ENCODE measurements at places on chromosomes 6 and 20.
A peak's percentile ranks its signal among the peaks of the same experiment; 100 is the strongest.

- DNase-seq: no peak
Measured at GRCh38 chr6:150078788-150079187, 9.9 kb upstream of the ULBP3 start.

DNA sequence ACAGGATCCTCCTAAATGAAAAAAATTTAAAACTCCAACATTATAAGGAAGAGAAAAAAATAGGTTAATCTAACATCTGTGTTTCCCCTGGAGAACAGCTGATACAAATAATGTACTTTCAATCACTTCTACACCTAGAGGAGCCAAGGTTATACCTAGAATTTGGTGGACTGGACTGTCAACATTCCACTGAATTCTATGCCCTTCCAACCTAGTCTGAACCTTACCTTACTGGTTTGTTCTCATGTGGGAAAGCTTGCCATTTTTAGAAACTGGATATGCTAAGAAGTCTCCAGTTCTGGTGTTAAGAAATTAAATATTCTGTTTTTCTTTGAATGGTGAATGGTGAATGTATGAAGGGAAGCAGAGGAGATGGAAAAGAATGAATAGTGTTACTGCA lies 162.4 kb downstream of the DST start:
- no peak for DNase-seq

GRCh38 chr6:74645108-74645849 lies 560.6 kb downstream of the COL12A1 start:
- no peak for DNase-seq

DNA sequence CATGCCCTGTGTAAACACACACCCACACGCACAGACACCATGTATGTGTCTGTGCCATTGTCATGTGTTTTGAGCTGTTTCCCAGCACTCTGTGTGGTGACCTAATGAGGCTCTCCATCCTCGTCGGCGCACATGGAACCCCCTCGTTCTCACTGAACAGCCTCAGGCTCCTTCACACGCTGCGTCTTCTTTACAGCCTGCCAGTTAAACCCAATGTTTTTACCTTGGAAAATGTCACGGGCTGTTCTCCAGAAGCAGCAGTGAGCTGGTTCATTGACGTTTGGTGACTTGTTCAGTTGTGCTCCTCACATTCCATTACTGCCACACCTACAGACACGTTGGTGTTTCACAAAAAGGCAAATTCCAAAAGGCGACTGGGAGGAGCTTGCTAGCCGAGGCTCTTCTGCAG lies 201.0 kb upstream of the FOXQ1 start:
- DNase-seq: no peak

- DNase-seq: no peak
Measured at GRCh38 chr6:89948876-89949275, 54.6 kb downstream of the GJA10 start.

GRCh38 chr20:48736231-48736630 lies 91.6 kb downstream of the PREX1 start:
- no peak for DNase-seq

GRCh38 chr20:40651151-40651550 lies 37.9 kb downstream of the MAFB start:
- no peak for DNase-seq

DNA sequence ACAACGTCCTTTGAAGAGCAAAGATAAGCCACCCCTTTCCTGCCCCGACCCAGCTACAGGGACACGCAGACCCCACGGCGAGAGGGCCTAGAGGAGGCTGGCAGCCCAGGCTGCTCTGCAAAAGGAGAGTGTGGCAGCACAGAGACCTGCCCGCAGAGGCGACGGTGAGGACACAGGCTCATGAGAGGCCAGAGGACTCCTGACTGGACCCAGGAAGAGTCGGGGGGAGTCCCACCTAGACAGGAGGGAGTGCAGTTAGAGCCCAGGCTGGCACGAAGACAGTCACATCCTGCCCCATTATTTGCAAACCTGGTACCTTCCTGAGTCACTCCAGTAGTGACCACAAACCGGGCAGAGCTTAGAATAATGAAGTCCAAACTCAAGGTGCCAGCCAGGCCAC lies 227.7 kb upstream of the CDH4 start:
- DNase-seq: no peak

GRCh38 chr6:29488874-29489273 lies 1.1 kb upstream of the MAS1L start:
- no peak for DNase-seq

GRCh38 chr6:44668976-44669934 lies 281.7 kb downstream of the CDC5L start:
- no peak for DNase-seq

GRCh38 chr6:34115403-34115795 lies 30.5 kb downstream of the GRM4 start:
- no peak for DNase-seq

DNA sequence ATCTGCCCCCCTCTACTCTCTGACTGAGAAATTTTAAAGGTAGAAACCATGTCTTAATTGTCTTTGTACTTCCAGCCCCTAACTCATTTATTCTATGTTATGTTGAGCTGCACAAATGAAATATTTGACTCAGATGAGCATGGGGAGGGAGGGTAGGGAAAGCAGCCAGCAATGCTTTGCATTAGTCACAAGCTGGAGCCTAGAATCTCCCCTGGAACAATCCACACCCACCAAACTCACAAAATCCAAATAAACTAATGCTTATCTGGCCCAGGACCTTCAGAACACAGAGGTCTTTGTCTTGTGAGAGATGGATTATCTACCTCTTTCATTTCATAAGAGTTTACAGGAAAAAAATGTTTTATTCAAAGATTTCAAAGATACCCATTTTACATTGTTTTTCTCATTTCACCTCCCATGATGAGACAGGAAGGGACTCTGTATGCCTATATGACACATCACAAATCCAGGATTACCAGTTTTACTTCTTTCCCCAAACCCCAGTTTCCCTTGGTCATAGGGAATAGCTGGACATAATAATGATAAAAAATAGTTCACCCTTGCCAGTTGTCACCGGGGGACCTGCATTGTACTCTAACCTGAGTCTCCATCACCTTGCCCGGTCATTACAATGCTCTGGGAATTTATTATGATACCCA lies 466.9 kb downstream of the KIF16B start:
- DNase-seq: no peak

DNA sequence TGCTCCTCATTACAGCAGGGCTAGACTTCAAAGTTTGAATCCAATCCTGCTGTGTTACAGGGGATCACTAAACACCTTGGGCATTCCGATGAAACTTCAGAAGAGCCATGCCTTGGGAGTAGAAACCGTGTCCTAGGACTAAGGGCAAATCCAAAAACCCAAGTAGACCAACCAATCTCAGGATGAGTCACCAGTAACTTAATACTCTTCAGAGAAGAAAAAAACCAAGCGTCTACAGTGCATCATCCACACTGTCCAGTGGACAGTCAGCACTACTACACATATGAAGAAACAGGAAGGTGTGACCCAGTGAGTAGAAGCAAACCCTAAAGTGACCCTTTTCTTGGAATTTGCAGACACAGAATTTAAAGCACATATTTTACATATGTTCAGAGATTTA lies 39.5 kb upstream of the VAPB start:
- DNase-seq: no peak

GRCh38 chr20:50600281-50600895 lies 90.2 kb downstream of the PTPN1 start:
- DNase-seq: no peak

DNA sequence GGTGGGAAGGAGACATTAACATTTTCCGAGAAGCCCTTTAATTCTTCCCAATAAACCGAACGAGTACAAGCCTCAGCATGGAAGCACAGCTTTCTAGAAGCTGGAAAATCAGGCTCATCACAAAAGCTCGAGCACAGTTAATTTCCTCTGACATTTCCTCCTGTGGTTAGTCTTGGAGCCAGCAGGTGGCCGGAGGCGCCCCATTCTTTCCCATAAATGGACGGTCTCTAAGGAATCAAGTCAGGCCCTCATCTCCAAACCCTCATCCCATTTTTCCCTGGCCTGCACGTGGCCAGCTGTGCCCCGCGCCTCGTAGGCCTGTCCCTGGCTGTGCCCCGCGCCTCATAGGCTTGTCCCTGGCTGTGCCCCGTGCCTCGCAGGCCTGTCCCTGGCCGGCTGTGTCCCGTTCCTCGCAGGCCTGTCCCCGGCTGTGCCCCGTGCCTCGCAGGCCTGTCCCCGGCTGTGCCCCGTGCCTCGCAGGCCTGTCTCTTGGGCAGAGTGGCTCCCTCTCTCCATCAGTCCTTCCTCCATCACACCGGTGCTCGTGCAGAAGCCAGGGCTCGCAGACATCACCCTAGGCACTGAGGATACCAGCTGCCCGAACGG lies 19.7 kb upstream of the NTSR1 start:
- DNase-seq: no peak

- no peak for DNase-seq
Measured at GRCh38 chr20:7775072-7775471, 165.2 kb downstream of the HAO1 start.

GRCh38 chr20:41627001-41627495 lies 8.9 kb upstream of the CHD6 start:
- peak; percentile 64 for DNase-seq

All from inflammatory macrophage treated with lipopolysaccharide for 1 hour (primary cell).